Fibroblast of villous mesenchyme (primary cell): ENCODE measurements at places on chromosomes 7 and 10. TPM values are rescaled to one million over a fixed set of nuclear protein-coding genes. Genes with fewer than 3 reads are reported as not detected.

DNA sequence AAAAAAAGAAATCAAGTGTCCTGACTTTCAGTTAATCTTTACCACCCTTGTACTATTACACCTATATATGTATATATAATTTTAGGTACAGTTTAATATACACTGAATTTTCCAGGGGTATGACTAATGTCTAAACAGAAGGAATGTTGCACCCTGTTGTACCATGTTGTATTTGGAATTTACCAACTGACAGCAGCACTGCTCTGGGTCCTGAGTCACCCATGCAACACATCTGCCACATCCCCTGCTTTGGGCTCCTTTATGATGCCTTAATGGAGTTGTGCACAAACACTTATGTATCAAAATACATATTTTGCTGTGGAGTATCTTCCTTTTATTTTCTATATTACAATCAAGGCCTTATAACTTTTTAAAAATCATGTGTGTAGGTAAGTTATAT, 21.2 kb downstream of the YAE1 start:
- no peak for DNase-seq

GRCh38 chr7:14321947-14322346, 332.5 kb upstream of the ETV1 start:
- DNase-seq = no peak

DNA sequence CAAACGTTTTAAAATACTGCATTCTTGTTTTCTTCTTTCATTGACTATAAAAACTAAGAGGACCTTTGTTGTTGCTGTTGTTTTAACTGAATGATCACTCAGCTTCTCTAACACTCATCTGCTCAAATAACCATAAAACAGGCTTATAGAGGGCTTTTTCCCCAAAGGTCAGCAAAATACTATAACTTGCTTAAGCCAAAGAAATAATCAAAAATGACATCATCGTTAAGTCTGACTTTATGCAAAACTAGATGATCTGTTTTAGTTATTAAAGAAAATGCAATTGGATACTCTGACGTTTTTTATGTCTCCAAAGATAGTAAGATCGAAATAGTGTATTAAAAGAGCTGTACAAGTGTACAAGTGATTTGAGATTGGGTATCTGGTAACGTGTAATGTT, 152.9 kb downstream of the SEMA3A start:
- no peak for DNase-seq

DNA sequence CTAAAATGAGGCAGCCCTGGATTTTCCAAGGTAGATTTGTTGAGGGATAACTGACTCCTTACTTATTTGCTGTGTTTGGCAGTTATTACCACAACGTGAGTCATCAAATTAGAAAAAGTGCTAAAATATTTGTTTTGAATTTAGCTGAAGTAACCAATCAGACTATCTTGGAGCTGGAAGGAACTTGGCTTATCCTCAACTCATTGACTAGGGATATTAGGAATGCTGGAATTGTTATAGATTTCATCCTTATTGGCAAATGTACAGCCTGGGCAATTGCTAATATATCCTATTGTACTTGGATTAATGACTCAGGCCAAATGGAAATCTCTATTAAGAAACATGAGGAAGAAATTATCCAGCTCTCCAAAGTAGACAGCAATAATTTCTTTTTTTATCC, 1189.0 kb upstream of the LRRN3 start:
- no peak for DNase-seq

DNA sequence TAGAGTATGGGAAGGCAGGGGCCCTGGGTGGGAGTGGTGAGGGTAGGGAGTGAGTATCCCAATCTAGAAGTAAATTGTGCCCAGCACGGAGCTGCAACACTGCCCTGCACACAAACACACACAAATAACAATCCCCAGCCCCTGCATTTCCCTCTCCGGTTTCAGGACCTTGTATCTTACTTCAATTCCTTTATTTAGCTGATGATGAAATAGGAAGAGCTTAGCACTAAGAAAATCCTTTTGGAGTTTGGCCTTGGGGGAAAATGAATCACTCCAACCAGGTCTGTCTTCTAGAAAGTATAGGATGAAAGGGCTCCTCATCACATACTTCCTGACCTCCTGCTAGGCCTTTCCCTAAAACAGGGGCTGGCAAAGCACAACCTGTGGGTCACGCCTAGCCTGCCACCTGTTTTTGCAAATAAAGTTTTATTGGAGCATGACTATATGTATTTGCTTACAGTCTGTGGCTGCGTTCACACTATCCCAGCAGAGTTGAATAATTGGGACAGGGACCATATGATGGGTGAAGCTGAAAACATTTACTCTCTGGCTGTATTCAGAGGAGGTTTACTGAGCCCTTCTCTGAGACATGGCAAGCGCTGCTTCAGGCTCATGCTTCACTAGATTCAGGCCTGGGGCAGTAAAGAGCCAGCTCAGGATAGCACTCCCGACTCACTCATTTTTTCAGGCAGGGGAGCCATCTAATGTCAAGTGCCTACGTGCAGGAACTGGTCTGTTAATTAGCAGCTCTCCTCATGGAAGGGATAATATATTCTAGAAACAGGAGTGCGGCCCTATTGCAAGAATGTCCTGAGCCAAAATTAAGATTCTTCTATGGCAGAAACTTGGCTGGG, 111.0 kb downstream of the EGFR start:
- peak; percentile 80 for DNase-seq

DNA sequence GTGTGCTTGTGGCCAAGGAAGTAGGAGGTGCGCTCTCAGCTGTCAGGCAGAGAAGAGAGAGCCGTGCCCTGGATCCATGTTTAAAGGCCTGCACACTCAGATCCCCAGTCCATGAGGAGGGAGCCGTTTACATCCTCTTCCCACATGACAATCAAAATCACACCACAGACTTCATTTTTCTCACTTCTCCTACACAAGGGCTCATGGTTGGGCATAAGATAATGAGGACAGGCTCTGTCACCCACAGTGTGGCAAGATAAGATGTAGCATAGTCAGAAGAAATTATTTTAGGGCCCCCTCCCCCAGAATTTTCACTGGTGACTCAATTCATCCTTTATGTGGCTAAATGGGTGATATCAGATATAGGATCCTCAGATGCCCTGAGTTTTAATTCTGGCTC, 35.9 kb upstream of the INHBA start:
- no peak for DNase-seq

- no peak for DNase-seq
Measured at GRCh38 chr10:122188706-122189105, 82.4 kb upstream of the BTBD16 start.

- no peak for DNase-seq
Measured at GRCh38 chr10:35182631-35183510, 56.2 kb downstream of the CREM start.

- no peak for DNase-seq
Measured at GRCh38 chr7:106592282-106593027, 68.5 kb downstream of the CCDC71L start.

DNA sequence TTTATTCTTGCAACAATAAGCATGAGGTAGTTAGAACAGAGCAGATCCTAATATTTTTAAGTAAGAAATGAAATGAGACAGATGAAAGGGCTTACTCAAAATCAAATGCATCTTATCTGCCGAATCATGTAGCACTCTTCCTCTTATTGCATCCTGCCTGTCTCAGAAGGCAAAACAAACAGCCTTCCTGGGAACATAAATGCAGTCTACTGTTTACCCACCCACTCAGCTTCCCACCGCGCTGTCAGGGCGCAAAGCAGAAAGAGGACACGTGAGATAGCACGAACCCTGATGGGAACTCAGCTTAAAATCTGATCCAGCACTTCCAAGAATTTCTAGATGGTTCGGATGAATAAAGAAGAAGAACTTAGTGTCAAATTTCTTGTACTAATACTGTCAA, 114.4 kb upstream of the CDK1 start:
- DNase-seq = no peak

DNA sequence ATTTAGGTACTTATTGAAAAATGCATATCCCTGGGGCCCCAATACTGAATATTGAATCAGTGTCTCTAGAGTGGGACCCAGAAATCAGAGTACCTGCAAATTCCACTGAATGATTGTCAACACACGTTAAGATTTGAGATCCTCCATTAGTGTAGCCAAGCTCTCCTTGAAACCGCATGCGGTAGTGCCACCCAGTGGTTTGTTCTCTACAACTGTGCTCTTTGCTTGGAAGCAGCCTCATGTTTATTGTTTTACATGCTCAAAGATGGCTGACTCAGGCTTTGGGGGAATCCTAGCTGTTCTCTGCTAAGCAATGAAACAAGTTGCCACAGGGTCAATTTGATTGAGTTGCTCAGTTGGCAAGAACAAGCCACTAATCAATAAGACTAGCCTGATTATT, 340.2 kb upstream of the CELF2 start:
- DNase-seq = peak; percentile 80

DNA sequence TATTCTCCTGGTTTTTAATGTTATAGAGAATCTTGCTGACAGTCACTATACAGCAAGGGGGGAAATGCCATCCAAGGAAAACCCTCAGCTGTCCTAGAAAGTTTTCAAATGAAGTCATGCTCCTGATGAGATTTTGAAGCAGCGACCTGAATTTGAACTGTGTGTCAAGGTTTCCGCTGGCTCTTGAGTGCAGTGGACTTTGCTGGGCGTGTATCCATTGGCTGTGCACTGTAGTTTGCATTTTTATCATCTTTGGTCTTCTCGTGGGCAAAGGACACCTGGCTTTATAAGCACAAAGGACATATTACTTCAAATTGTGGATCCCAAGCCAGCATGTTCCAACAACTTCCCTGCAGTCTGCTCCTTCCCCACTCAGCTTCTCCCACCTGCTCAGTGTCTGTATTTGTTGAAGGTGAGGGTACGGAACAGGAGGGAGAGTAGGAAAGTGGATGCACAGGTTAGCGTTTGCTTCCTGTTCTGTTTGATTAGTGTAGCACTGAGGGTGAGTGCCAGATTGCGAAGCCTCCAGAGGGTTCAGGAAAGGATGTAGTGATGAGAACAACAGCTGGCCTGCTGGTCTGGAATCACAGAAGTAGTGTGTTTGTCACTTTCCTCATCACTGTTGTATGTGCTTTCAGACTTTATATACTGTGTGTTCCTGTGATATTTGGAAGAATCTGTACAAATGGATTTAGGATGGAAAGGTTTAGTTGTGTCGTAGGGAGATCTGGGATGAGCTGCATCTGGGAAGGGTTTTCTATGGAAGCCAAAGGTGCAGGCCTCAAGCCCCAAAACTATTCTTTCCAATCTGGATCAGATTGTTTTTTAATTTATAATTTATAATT, 204.8 kb downstream of the BMPER start:
- DNase-seq = no peak

- no peak for DNase-seq
Measured at GRCh38 chr10:86681047-86681446, 12.7 kb downstream of the LDB3 start.

DNA sequence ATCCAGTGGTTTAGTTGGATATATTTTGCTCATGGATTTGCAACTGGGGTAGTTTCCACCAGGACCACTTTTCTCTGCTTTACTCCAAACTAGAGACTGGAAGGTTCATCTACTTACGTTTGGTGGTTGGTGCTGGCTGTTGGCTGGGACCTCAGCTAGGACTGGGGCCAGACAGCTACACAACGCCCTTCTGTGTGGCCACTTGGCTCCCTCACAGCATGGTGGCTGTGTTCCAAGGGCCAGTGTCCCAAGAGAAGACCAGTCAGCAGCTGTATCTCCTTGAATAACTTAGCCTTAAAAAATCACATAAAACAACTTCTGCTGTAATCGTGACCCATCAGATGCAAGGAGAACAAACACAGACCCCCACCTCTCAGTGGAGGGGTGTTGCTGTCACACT, 4.2 kb upstream of the KCNH2 start:
- DNase-seq = no peak

GRCh38 chr7:82406937-82407336, 36.6 kb downstream of the CACNA2D1 start:
- DNase-seq = no peak

DNA sequence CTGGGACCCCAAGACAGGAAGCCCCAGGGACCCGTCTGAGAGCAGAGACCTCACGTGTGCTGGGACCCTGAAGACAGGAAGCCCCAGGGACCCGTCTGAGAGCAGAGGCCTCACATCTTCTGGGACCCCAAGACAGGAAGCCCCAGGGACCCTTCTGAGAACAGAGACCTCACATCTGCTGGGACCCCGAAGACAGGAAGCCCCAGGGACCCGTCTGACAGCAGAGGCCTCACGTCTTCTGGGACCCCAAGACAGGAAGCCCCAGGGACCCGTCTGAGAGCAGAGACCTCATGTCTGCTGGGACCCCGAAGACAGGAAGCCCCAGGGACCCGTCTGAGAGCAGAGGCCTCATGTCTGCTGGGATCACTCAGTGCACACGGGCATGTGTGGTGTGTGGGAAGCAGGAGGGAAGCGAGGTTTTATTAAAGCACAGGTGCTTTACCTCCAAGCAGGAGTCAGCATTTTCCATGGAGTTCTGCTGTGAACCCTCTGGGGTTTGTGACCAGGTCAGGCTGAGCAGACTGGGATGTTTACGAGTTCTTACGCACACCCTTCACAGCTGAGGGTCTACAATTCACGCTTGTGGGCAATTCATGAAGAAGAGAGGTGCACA, 590.6 kb downstream of the DNAJB6 start:
- DNase-seq = no peak

GRCh38 chr10:129852829-129853561, 111.1 kb downstream of the EBF3 start:
- DNase-seq = no peak

- DNase-seq = no peak
Measured at GRCh38 chr7:23369100-23369499, 70.0 kb downstream of the MALSU1 start.

GRCh38 chr7:158825628-158826289, 3.5 kb downstream of the ESYT2 start:
- DNase-seq = no peak

GRCh38 chr10:18066947-18067346, 73.3 kb upstream of the CACNB2 start:
- DNase-seq = no peak

DNA sequence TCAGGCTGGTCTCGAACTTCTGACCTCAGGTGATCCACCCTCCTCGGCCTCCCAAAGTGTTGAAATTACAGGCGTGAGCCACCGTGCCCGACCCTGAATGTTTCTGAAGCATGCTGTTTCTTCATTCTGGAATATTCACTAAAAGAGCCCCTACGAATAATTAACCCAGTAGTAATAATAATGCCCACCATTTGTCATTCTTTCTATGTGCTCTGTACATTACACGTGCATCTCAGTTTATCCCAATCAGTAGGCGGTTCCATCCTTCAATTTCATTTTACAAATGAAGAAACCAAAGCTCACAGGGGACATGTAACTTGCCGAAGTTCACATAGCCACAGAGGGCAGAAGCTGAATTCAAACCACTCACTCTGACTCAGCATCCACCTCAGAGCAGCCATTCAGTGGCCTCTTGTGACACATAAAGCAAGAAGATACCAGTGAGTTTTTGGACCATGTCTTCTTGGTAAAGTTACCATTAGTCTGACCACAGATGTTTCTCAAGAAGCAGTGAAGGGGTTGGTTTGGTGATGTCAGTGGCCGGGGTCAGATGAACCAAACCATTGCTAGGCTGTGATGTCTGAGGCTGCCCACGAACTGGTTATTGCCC, 71.9 kb upstream of the DUSP5 start:
- DNase-seq = no peak

- no peak for DNase-seq
Measured at GRCh38 chr7:148901178-148901577, 17.1 kb upstream of the EZH2 start.

GRCh38 chr10:63798599-63799498, 277.6 kb downstream of the REEP3 start:
- DNase-seq = peak; percentile 78

The HOXA6 gene
- 10.6 and 11.2 TPM in 2 replicates for total RNA-seq

The FBXO24 gene
- total RNA-seq = 0.32 and 0.43 TPM in 2 replicates

The SFR1 gene
- total RNA-seq = 6.1 and 8.2 TPM in 2 replicates

The MRC1 gene
- under 0.01 TPM in 1 of 2 replicates, not detected in the other for total RNA-seq

The PLCE1 gene
- 0.32 and 0.43 TPM in 2 replicates for total RNA-seq

The LRRC61 gene
- 6.8 and 13.0 TPM in 2 replicates for total RNA-seq

The PLEKHA8 gene
- 12.6 and 17.7 TPM in 2 replicates for total RNA-seq

The TAS2R3 gene
- total RNA-seq = 1.3 and 1.7 TPM in 2 replicates

The GPR158 gene
- 0.43 and 0.97 TPM in 2 replicates for total RNA-seq

The CRPPA gene
- 1.6 and 2.6 TPM in 2 replicates for total RNA-seq
